Caki2 (cell line): ENCODE measurements at places on chromosomes 2 and 18. TPM values are rescaled to one million over a fixed set of nuclear protein-coding genes. Genes with fewer than 3 reads are reported as not detected.

Gene CCBE1
- total RNA-seq = 0.17 TPM in 1 of 2 replicates, not detected in the other

Gene INHBB
- 48.3 and 52.0 TPM in 2 replicates for total RNA-seq

DNA sequence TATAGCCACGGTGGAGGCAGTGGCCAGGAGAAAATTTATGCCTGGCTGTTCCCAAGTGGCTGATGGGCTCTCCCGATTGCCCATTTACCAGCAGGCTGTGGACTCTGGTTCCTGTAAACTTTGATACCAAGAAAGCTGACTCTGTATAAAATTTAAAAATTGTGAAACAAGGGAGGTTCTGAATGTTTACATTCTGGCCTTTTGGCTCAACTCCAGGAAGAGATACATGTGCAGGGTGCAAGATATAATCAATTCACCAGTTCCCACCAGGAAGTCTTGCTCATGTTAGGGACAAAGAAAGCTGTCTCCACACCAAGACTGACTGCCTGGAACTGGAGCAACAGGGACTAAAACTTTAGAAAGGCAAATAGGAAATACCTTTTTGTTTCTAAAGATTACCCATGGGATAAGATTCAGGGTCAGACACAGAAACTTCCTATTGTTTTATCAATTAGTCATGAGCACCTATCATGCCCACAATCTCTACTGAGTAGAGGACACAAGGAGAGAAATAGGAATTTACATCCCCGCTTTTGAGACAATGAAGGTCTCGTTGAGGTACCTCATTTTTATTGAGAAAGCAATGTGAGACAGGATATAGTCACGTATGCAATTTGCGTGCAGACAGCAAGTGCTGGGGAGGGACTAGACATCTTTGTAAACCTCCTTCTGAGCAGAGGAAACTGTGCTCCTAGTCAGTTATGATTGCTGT is 123.5 kb downstream of the LIPG start:
- DNase-seq = no peak

DNA sequence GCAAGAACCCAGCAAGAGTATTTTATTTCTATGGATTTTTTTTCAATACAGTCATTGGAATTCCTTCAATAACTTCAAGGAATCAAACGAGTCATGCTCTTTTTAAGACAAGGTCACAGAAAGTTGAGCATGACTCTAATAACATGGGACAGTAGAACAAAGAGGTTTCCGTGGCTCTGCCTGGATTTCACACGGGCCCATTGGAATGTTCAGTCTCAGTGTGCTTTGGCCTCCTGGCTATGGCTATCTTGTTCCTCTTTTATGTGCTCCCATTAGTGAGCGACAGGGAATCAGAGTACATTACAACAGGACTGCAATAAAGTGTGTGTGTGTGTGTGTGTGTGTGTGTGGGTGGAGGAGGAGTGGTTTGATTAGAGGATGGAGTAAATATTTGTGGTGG is 312.4 kb downstream of the DCC start:
- no peak for DNase-seq

DNA sequence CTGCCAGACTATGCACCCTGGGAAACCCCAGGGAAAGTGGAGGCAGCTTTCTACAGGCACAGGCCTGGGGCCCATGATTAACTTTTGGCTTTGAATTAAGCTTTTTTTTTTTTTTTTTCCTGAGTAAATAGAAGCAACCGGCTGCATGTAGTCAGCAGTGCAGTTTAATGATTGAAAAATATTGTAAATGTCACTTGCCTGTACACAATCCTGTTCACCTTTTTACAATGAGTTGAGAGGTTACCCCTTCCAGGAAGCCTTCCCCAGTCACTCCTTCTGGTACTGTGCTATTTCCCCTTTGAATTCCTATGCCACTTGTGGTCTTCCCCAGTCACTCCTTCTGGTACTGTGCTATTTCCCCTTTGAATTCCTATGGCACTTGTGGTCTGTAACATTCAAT is 475.6 kb downstream of the TDRD15 start:
- no peak for DNase-seq

DNA sequence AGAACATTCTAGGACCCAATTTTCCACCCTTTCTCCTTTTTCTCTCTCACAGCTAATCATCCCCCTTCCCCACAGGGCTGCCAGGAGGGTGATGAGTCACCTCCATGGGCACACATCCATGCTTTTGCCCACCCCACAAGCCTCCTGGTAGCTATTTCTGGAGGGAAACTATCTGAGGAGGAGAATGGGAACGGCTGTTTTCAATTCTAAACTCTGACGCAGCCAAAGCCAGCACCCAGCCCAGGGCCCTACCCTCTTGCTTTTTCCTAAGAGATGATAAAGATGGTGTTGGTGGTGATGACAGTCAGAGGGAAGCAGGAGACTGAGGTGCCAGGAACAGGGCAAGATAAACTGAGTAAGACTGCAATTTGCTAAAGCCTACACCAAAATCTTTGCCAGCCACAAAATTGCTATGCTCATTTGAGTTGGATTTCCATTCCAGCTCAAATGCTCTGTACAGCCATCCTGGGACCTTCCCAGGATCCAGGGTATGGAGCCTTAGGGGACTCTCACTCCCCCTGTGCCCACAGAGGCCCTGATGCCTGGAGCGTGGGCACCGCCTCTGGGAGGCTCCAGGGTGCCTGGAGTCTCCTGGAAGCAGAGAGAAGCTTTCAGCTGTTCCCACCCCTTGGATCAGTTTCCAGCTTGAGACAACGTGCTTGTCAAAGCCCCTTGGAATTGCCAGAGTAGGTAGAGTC is 62.0 kb upstream of the FZD7 start:
- DNase-seq = no peak

GRCh38 chr2:6605836-6606505 is 259.7 kb downstream of the CMPK2 start:
- DNase-seq = no peak
